Activated CD4-positive, alpha-beta memory T cell treated with anti-CD3 and anti-CD28 coated beads for 36 hours (primary cell): ENCODE measurements at places on chromosomes 2 and 18. TPM values are rescaled to one million over a fixed set of nuclear protein-coding genes. Genes with fewer than 3 reads are reported as not detected.

The DPP4 gene
- 29.9 TPM for total RNA-seq

The IL36G gene
- not detected for total RNA-seq

The ASB18 gene
- not detected for total RNA-seq

The GPR75 gene
- total RNA-seq, result 0.48 TPM

The LOXL3 gene
- 0.90 TPM for total RNA-seq

The CRYGA gene
- total RNA-seq, result not detected

The IHH gene
- total RNA-seq, result 0.10 TPM

The RPE gene
- total RNA-seq, result 48.0 TPM

The SLC23A3 gene
- 1.1 TPM for total RNA-seq

The ADCYAP1 gene
- not detected for total RNA-seq

The CCDC178 gene
- not detected for total RNA-seq

The FRZB gene
- not detected for total RNA-seq

The TCF23 gene
- total RNA-seq, result not detected

The HOXD9 gene
- not detected for total RNA-seq

The CNTNAP5 gene
- total RNA-seq, result not detected

The ABCG8 gene
- total RNA-seq, result not detected

The ASTL gene
- total RNA-seq, result 2.4 TPM

The OBSL1 gene
- 0.83 TPM for total RNA-seq

The SLC38A11 gene
- not detected for total RNA-seq

The IL1RN gene
- total RNA-seq, result 9.8 TPM

The CYS1 gene
- total RNA-seq, result not detected

The TXNDC2 gene
- total RNA-seq, result not detected

The TMEM17 gene
- total RNA-seq, result 0.24 TPM
